ENCODE measurements at places on chromosomes 12 and 14.
A peak's percentile ranks its signal among the peaks of the same experiment; 100 is the strongest.

DNA sequence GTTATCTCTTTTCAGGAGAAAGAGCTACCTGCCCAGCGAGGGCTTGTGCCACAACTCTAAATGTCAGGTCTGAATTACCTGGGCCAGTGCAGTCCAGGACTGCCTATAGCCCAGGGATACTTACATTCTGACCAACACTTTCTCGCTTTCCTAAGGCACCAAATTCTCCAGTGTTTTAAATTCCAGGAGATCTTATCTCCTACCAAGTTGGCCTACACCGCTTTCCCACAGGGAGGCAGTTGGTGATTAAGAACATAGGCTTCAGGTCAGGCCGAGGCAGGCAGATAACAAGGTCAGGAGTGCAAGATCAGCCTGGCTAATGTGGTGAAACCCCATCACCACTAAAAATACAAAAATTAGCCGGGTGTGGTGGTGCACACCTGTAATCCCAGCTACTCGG is 41.1 kb downstream of the RPS29 start:
- no peak for DNase-seq

DNA sequence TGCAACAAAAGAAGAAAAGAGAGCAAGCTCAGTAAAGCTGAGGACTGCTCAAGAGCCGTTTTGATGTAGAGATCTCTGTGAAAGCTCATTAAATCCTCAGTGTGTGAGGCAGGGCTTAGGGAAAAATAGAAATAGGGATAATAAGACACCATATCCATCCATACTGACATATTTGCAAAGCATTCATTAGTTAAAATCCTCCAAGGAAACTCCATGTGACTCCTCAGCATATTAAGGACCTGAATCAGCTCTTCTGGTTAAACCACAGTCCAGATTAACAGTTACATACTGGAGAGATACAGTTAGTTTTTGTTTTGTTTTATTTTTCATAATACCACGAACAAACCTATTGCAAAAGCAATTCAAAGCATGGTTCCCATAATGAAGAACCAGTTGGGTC is 288.2 kb downstream of the PAWR start:
- DNase-seq: no peak

- no peak for DNase-seq
Measured at GRCh38 chr12:10238526-10238925, 25.8 kb downstream of the GABARAPL1 start.

DNA sequence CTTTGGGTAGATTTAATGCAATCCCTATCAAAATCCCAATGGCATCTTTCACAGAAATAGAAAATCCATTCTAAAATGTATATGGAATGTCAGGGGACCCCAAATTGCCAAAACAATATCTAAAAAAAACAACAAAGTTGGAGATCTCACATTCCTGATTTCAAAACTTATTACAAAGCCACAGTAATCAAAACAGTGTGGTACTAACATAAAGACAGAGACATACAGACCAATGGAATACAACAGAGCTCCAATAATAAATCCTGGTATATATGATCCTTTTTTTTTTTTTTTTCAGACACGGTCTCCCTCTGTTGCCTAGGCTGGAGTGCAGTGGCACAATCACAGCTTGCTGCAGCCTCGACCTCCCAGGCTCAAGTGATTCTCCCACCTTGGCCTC is 4.7 kb downstream of the TMBIM4 start:
- no peak for DNase-seq

DNA sequence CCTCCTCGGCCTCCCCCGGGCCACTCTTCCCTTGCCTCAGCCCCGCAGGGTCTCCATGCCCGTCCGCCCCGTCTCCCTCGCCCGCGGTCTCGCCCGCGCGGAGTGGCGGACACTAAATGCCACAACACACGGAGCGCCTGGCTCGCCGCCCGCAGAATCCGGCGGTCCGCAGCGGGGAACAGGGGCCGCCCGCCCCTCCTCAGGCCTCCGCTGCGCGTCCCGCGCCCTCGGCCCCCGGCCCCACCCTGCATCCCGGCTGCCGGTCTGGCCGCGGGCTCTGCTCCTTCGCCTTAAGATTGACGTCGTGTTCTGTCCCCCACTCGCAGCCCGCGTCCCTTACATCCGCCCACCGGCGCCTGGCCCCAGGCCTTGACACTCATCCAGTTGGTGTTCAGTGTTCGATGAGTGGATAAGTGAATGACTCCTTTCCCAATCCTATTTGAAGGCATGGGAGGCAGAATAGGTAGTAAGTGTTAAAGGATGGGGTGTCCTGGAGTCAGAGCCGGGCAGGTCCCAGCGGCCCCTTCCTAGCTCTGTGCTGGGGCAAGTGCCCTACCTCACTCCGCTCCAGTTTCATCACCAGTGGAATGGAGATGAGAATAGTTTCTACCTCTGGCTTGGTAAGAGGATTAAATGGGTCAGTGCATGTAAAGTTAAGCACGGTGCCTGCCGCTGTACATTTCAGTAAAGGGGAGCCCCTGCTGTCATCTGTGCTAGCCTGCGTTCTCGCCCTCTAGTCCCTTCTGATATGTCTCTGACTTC is 622 bp downstream of the TECPR2 start:
- no peak for DNase-seq

- DNase-seq: no peak
Measured at GRCh38 chr14:76599559-76600287, 161.5 kb upstream of the VASH1 start.

DNA sequence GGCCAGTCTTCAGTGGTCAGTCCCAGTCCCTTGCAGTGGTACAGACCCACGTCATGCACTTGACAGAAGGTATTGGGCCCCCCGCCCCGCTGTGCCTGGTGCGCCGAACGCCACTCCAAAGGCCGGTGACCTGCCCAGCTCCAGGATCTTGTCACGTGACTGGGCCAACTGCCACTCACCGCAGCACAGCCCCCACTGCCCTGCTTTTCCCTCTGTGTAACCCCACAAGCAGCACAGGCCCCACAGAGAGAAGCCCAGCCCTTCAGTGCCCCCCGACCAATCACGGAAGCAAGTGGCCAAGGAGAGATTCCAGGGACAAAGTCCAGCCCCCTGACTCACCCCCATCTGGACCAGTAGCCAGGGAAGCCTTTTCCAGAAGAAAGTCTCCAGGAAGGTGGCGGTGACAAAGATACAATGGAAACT is 498 bp downstream of the GPR132 start:
- no peak for DNase-seq

- no peak for DNase-seq
Measured at GRCh38 chr12:52613384-52614030, 4.9 kb downstream of the KRT73 start.

GRCh38 chr14:100834082-100834793 is 8.3 kb downstream of the MEG3 start:
- no peak for DNase-seq

GRCh38 chr14:30195941-30196340 is 268.3 kb upstream of the PRKD1 start:
- no peak for DNase-seq

GRCh38 chr14:77273796-77274195 is 2.8 kb upstream of the NGB start:
- no peak for DNase-seq

GRCh38 chr14:100425429-100425827 is 102.3 kb downstream of the SLC25A47 start:
- DNase-seq: no peak

GRCh38 chr12:13233830-13234641 is 37.5 kb downstream of the EMP1 start:
- no peak for DNase-seq

DNA sequence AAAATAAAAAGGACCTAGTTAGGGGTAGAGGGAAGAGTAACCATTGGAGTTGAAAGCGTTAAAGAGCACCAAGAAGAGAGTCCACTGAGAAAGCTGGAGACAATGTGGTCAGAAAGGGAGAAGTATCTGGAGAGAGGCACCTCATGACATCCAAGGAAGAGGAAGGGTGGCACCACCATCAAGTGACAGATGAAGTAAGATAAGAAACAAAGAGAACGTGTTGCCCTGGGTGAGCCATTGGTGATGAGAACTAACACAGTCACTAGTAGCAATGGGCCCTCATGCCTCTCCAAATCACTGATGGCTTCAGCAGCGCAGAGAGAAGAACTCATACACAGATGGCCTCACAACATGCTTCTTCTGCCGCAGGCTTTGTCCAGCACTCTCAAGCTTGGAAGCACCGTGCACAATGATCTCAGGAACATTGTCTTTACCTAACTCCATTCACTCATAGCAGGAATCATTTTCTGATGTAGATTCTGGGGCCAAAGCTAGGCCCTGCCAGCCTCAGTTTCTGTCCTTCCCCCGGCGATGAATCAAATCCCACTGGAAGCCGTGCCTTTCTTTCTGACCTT is 252.9 kb downstream of the DPF3 start:
- no peak for DNase-seq

DNA sequence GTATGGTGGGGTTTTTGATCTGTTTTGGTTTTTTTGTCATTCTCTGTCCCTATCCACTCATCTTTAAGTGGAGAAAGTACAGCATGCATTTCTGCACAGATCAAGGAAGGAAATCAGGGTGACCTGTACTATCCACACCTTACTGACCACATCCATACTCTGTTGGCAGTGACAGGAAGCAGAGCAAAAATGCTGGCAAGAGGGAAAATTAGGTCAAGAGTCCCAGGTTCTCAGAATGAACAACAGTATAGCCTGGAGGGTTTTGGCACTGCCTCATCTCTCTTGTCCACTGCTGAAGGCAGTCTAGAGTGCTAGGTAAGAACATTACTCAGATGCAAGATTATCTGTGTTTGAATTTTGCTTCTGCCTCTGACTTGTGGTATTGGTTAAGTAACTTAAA is 70.7 kb downstream of the TAOK3 start:
- no peak for DNase-seq

DNA sequence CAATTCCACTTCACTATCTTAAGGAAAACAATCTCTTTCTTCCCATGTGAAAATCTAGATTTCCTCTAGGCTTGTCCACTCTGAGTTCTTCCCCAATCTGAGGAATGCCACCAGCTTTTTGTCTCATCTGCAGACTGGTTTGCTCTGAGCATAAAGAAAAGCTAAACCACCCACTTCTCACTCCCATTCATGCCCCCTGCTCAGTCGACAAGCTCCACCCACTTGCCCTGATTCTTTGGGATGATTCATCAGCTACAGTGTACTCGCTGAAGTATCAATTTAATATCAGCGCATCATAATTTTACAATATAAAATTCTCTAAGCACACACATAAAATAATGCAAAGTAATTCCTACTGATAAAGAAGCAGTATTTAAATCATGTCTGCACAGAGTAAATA is 209.1 kb downstream of the GRIN2B start:
- DNase-seq: no peak

DNA sequence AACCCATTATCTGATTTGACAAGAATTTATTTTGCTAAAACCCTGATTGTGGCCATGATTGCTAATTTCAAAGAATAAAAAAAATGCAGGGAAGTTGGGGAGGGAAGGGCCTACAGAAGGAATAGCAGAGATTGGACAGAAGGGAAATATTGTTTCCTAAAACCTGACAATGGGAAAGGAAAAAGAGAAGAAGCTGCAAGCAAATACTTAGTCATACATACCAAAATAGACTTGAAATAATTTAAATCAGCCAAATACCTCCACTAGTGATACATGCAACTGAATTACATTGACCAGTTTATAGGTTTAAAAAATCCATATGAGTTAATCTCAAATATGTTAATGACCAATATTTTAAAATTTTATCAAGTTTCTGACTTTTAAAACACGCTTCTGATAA is 75.1 kb downstream of the PELI2 start:
- no peak for DNase-seq

- no peak for DNase-seq
Measured at GRCh38 chr12:56922031-56922430, 12.2 kb downstream of the SDR9C7 start.

- DNase-seq: peak; percentile 47
Measured at GRCh38 chr12:109718390-109718789, 4.8 kb downstream of the FAM222A start.

GRCh38 chr14:55780156-55780946 is 200.3 kb downstream of the KTN1 start:
- no peak for DNase-seq

GRCh38 chr12:42277396-42278127 is 39.5 kb upstream of the YAF2 start:
- no peak for DNase-seq

DNA sequence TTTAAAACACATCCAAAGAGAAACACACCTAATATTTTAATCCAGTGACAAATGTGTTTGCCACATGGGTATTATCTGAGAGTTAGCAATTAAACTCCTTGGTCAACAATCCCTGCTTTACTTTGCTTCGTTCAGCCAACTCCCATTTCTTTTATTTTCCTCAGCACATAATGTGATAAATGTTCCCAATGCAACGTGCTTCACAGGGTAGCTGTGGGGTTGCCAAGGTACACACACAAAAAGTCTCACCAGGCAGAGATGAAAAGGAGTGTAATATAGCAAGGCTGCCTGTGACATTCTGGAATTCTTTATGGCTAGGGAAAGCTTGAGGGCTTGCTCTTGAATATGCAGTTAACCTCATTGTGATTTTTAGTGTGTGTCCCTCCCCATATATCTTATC is 208.0 kb upstream of the DIO2 start:
- DNase-seq: no peak

GRCh38 chr12:7142809-7143465 is 12.8 kb downstream of the CLSTN3 start:
- no peak for DNase-seq

DNA sequence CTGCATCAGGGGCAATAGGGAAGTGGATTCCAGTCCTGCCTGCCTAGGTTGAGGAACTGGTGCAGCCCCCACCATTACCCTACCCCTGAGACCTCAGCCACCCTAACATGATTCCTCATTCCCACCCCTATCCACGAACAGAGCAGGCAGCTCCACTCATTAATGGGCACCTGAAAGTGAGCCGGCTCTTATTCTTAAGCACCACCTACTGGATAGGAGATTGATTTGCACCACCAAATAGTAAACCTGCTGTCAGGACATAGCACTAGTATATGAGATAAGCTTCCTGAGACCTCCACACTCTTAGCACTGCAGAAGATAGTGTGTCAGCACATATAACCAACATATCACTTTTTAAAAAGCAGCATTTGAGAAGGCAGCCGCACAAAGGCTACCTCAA is 573.2 kb downstream of the SOX5 start:
- no peak for DNase-seq

DNA sequence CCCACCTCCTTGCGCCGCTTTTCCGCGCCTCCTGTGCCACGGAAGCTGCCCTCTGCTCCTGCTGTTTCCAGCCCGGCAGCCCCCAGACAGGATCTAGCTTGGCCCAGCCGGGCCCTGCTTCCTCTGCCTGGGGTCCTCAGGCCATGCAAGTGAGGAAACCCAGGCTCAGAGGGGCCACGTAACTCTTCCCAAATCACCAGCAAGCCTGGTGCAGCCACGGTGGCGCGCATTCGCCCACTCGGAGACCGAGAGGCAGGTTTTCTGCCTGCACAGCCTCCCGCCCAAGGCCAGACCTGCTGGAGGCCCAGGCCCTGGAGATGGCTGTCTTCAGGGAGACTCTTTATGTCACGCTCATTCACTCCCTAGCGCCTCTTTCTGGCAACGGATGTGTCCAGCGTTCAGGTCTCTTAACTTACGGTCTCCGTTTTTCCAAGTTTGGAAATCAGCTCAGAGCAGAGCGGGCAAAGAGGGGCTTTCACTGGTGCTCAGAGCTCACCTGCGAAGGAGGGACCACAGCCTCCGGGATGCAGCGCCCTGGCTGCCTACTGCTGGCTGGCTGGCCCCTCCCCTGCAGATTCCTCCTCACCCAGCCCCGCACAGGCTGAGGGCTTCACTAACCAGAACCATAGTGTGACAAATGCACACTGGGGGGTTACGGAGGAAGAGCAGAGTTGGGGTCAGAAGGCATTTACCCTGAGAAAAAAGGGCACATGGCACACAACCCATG is 20.6 kb upstream of the CEP170B start:
- DNase-seq: no peak
